ENCODE measurements at places on chromosomes 2 and 18. TPM values are rescaled to one million over a fixed set of nuclear protein-coding genes. Genes with fewer than 3 reads are reported as not detected.

The SERPINB3 gene
- total RNA-seq: not detected

DNA sequence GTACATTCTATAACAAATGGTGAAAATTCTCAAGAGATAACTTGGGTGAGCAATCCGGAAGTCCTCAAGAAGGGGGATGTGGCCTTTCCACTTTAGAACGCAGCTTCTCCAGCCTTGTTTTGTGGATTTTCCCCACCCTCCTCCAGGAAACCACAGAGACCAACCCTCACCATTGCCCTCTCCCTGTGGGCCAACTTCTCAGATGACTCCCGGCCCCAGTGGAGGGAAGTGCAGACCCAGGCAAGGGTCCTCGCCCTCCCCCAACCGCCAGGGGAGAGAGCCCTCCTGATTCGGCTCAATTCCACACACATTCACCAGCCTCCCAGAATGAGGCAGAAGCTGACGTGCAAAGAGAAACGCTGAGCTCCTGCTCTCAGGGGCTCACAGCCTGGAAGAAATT, 277.2 kb downstream of the EIPR1 start:
- no peak for DNase-seq

DNA sequence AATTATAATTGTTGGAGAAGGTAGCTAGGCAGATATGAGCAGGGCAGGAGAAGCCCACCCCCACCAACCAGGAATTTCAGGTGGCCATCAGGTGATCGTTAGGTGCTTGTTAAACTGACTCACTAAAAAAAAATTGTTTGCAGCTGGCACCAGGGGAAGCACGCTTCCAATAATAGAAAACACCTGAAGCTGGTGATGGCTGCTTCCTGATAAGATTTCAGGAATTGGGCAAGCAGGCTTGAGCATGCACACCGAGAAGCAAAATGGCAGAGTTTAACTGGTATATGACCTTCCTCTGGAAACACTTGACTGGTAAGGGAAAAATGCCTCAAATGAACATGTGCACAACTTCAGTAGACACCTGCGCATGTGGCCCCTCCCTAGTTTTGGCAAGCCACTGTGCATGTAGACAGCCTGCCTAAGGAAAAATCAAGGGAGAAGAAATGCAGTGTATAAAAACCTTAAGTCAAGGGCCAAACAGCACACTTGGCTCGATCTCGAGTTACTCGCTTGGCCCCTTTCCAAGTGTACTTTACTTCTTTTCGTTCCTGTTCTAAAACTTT, 292.8 kb downstream of the CCDC85A start:
- no peak for DNase-seq

DNA sequence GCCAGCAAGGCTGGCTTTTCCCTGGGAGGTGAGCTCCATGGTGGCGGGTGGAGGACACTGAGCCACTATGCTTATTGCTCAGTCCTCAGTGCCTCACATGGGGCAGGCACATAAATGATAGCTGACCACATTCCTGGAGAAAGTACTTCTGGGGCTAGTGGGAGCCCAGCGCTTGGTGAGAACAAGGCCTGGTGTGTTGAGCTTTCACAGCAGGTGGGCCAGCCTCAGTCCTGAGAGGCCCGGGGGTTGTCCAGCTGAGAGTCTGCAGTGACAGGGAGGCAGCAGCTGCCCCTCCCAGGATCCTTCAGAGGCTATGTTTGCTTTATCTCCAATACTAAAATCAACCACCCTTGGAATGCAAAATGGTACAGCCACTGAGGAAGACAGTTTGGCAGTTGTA, 217.7 kb downstream of the ZBTB7C start:
- no peak for DNase-seq

DNA sequence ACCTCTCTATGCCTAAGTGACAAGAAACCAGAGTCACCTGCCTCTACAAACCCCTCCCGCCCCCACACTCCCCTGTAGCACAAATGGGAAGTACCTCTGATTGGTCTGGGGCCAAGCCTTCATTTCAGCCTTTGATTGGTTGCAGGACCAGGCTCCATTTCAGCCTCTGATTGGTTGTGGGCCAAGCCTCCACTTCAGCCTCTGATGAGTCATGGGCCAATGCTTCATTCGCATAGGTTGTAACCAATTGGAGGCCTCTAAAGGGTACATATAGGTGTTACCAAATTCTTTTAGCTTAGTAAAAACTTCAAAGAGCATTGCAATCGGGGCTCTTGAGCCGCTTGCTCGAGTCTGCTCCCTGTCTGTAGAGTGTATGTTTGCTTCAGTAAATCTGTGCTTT, 25.0 kb downstream of the CCDC102B start:
- no peak for DNase-seq

DNA sequence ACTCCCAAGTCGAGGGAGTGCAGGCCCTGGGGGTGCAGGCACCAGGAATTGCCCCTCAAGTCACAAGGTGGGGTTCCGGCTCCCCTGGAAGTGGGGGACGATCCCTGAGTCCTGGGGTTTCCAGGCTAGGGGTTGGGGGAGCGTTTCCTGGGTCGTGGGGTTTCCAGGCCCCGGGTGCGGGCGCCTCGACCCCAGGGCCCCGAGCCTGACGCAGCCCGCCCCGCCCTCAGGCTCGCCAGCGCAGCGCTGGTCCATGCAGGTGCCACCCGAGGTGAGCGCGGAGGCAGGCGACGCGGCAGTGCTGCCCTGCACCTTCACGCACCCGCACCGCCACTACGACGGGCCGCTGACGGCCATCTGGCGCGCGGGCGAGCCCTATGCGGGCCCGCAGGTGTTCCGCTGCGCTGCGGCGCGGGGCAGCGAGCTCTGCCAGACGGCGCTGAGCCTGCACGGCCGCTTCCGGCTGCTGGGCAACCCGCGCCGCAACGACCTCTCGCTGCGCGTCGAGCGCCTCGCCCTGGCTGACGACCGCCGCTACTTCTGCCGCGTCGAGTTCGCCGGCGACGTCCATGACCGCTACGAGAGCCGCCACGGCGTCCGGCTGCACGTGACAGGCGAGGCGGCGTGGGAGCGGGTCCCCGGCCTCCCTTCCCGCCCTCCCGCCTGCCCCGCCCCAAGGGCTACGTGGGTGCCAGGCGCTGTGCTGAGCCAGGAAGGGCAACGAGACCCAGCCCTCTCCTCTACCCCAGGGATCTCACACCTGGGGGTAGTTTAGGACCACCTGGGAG, 12.0 kb downstream of the SIGLEC15 start:
- peak; percentile 91 for DNase-seq

- no peak for DNase-seq
These were observed 38.5 kb downstream of the ANO7 start for GRCh38 chr2:241226723-241227572.

The UGT1A8 gene
- total RNA-seq: not detected

The GALNT13 gene
- 3.1 TPM for total RNA-seq

DNA sequence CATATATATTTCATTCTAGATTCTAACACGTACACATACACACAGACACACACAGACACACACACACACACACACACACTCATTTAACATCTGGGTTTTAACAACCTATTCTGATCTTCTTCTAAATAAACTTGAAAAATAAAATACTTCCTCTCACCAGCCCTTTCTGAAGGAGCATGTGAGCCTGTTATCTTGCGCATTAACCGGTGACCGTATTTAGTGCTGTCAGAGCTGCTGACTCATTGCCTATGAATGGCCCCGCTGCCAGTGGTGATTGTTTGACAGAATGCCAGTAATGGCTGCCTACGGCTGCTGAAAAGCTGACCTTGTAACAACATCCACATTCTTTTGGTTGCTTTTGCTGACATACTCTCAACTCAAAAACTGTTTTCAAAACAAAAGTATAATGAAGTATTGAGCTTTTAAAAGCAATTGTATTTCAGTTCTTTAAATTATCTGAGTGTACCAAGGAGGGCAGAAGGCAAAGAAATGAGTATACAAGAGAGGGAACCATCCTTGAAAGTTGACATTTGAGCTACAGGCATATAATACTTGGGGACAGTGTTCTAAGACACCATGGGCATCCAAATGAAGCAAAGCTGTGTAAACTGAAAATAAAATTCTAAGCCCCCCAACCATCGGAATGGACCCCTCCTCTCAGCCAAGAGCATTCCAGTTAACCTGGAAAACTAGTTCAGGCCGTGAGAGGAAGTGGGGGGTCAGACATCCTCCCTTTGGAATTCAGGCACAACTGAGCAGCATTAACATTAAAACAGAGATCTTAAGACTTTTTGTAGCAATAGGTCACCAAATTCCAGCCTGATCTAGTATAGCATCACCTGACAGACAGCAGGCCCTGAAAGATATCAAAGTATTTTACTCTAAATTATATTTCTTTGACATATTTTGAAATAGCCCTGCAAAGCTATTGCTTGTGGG, 50.2 kb upstream of the DTNA start:
- DNase-seq: no peak

GRCh38 chr2:174120346-174120745, 128.0 kb downstream of the OLA1 start:
- no peak for DNase-seq

DNA sequence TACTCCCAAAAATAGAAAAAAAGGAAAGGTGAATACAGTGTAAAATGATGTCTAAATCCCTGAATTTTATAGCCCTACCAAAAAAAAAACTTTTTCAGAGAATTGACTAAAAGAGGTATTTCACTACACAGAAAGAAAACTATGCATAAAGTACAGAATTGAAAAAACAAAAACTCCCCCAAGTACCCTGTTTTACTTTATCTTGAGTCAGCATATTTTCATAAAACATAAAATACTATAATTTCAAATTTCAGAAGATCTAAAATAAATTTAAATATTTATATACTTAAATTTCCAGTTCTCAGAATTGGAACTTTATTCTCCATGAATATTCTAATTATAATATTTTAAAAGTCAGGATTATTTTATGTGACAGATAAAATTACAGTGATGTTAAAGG, 10.1 kb downstream of the NCKAP1 start:
- no peak for DNase-seq

DNA sequence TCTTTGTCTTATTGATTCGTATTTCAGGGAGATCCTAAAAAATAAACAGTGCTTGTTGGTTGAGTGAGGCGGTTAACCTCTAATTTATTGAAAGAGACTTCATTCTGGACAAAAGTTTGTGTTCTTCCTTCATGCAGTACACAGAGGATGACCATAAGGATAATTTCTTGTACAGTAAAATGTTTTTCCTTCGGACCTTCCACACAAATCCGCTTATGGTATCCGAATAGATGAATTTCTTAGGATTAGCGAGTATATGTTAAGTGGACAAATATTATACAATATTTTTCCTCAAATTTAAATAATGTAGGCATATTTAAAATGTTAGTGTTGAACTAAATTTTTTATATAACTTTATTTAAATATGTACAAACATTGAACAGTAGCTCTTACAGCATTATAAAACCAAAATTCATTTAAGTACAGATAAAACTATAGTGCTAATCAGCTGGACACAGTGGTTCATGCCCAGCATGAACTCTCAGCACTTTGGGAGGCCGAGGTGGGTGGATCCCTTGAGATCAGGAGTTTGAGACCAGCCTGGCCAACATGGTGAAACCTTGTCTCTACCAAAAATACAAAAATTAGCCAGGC, 84.4 kb downstream of the LPIN1 start:
- no peak for DNase-seq

DNA sequence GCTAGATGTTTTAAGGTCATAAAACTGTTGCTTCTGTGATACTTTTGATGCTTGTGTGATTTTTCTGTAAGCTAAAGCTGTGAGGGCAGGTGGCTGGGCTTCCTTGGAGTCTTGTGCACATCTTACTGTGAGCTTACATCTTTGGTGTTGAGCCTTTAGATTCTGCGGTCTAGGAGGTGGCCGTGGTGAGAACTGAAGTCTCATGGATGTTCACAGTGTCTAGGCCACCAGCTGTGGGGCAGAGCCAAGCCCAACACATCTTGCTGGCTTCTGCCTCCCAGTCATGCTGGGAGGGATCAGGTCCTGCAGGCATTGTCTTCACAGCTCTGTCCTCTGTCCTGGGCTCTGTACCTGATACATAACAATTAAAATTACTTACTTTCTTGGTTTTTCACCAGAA, 219.7 kb upstream of the HS6ST1 start:
- peak; percentile 85 for DNase-seq

DNA sequence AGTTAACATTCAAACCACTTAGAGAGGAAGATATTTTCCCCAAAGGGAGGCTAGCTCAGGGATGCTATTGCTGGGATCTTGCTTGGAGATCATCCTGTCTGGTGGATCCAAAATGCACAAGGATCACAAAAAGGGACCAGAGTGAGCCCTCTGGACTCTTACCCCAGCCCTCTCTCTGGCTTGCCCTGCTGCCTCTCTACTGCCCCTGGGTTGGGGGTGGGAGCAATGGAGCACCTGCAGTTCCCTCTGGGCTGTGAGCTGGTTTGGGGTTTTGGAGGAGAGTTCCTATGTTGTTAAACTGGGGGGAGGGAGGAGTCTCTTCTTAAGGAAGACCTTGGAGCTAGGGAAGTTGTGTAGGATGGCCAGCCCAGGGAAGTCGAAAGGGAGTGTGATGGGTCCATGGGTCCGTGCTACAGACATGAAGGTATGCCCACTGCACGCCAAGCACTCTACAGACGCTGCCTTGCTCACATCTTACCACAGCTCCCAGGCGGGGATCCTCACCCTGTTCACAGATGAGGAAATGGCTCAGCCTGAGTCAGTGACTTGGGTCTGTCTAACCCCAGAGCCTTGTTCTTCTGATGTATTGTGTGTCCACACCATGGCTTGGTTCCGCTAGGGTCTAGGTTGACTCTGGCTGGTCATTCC, 3.8 kb downstream of the LBH start:
- peak; percentile 74 for DNase-seq

GRCh38 chr2:105834931-105835330, 90.2 kb downstream of the NCK2 start:
- no peak for DNase-seq

The C2orf66 gene
- total RNA-seq: 0.26 TPM

DNA sequence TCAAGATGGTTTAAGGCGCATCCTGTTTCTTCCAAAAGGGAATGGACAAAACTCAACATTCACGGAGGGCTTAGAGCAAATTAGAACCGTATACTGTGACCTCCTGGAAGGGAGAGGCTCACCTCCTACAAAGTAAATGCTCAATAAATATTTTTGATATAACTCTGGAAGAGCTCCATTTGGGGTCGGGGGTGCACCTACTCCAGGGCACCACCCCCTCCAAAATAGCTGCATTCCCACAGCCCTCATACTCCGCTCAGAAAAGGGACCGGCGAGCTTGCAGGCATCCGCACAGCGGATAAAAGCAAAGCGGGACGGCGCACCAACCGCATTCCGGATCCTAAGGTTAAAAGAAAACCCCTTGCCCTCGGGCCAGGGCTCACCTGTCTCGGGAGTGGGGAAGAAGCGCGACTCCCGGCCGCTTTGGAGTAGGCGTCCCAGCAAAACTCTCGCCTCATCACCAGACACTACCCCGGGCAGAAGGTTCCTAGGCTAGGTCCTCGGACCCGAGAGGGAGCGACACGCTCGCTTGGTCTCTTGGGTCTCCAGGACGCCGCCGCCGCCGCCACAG, 378 bp downstream of the WDPCP start:
- peak; percentile 93 for DNase-seq

The MTA3 gene
- total RNA-seq: 35.2 TPM

The FZD7 gene
- total RNA-seq: 7.8 TPM

The ALKAL2 gene
- 5.7 TPM for total RNA-seq

The HMSD gene
- total RNA-seq: not detected

- DNase-seq: no peak
These were observed 562.8 kb downstream of the TNS1 start for GRCh38 chr2:217440000-217440399.

All from mesenteric fat pad (tissue), 1 donor.